T-cell (primary cell): ENCODE measurements at places on chromosomes 16 and 17. TPM values are rescaled to one million over a fixed set of nuclear protein-coding genes. Genes with fewer than 3 reads are reported as not detected.
A peak's percentile ranks its signal among the peaks of the same experiment; 100 is the strongest.

DNA sequence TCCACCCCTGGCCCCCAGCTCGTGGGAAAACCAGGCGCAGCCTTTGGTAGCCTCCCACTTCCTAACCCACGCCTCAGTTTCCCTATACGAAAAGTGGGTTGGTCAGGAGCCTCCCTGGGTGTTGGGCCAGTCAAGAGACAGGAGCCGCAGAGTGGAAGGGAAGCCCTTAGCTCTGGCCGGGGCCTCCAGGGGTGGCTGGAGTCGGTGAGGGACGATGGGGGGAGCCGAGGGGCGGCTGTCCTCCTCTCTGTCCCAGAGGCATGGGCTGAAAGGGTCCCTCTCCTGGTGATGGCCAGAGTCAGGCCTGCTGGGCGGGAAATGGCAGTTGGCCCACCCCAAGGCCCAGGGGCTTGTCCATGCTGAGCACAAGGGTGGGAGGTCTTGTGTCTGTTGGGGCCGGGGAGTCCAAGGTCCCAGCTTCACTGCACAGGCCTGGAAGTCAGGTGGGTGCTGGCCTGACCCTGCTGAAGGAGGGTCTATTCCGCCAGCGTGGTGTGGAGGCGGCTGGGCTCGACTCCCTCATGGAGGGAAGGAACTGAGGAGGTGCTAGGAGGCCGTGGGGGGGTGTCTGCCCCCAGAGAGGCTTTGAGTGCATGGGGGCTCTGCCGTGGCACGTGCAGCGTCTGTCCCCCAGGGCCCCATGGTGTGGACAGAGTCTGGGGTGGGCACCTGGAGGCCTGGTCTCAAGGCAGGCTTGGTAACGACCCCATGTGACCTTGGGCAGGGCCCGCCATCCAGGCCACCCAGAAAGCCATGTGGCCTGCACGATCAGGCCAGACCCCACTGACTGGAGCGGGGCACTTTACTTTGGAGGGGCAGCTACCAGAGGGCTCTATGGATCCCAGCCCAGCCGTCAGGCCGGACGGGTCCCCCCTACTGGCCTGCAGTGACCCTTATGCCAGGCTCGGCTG is 1.1 kb downstream of the SLC16A3 start:
- H3K4me1 ChIP-seq, result peaks cover 24% of the 10 kb centered on the region
- H3K27me3 ChIP-seq, result peaks cover 7% of the 10 kb centered on the region
- H3K4me3 ChIP-seq, result peak overlapping the region; percentile 40
- no peak for DNase-seq
- H3K36me3 ChIP-seq, result no peaks in the 10 kb centered on the region

GRCh38 chr17:4301066-4301465 is 37.3 kb upstream of the ANKFY1 start:
- no peaks in the 10 kb centered on the region for H3K27me3 ChIP-seq
- H3K4me1 ChIP-seq, result no peaks in the 10 kb centered on the region
- H3K36me3 ChIP-seq, result peaks cover 37% of the 10 kb centered on the region
- no peak overlapping the region for H3K4me3 ChIP-seq

- H3K36me3 ChIP-seq, result peaks cover 5% of the 10 kb centered on the region
- DNase-seq, result no peak
- H3K27ac ChIP-seq, result no peak overlapping the region
- H3K4me1 ChIP-seq, result no peaks in the 10 kb centered on the region
- H3K4me3 ChIP-seq, result no peak overlapping the region
Measured at GRCh38 chr17:2235792-2236366, 67.7 kb downstream of the SMG6 start.

- DNase-seq, result no peak
- peaks cover 60% of the 10 kb centered on the region for H3K4me1 ChIP-seq
- H3K4me3 ChIP-seq, result peak within 1 kb of the TSS; percentile 81
- no peaks in the 10 kb centered on the region for H3K36me3 ChIP-seq
- no peak within 1 kb of the TSS for H3K27ac ChIP-seq
Measured at GRCh38 chr17:48610282-48611211, at the start of gene HOXB7. TSS of gene HOXB7 (minus strand) at chr17:48611017. CDS start at chr17:48610918, 99 bp downstream.

- H3K27ac ChIP-seq, result no peak overlapping the region
- no peaks in the 10 kb centered on the region for H3K4me1 ChIP-seq
- no peaks in the 10 kb centered on the region for H3K36me3 ChIP-seq
- H3K27me3 ChIP-seq, result no peaks in the 10 kb centered on the region
Measured at GRCh38 chr17:9937241-9937761, 32.2 kb upstream of the RCVRN start.

- no peaks in the 10 kb centered on the region for H3K27me3 ChIP-seq
- DNase-seq, result no peak
- H3K4me1 ChIP-seq, result no peaks in the 10 kb centered on the region
- H3K27ac ChIP-seq, result no peak overlapping the region
- H3K4me3 ChIP-seq, result no peak overlapping the region
Measured at GRCh38 chr17:77217123-77217522, 76.4 kb downstream of the SEC14L1 start.

The TBX21 gene
- total RNA-seq, result 20.8 TPM

- DNase-seq, result no peak
- H3K27me3 ChIP-seq, result no peaks in the 10 kb centered on the region
- H3K4me3 ChIP-seq, result no peak overlapping the region
- H3K4me1 ChIP-seq, result no peaks in the 10 kb centered on the region
- H3K27ac ChIP-seq, result no peak overlapping the region
- no peaks in the 10 kb centered on the region for H3K36me3 ChIP-seq
Measured at GRCh38 chr16:66052745-66053144, 313.7 kb upstream of the CDH5 start.

GRCh38 chr17:40107522-40108174 is 7.3 kb upstream of the NR1D1 start:
- H3K27ac ChIP-seq, result peak overlapping the region; percentile 94
- DNase-seq, result no peak
- H3K4me3 ChIP-seq, result no peak overlapping the region
- H3K36me3 ChIP-seq, result no peaks in the 10 kb centered on the region

DNA sequence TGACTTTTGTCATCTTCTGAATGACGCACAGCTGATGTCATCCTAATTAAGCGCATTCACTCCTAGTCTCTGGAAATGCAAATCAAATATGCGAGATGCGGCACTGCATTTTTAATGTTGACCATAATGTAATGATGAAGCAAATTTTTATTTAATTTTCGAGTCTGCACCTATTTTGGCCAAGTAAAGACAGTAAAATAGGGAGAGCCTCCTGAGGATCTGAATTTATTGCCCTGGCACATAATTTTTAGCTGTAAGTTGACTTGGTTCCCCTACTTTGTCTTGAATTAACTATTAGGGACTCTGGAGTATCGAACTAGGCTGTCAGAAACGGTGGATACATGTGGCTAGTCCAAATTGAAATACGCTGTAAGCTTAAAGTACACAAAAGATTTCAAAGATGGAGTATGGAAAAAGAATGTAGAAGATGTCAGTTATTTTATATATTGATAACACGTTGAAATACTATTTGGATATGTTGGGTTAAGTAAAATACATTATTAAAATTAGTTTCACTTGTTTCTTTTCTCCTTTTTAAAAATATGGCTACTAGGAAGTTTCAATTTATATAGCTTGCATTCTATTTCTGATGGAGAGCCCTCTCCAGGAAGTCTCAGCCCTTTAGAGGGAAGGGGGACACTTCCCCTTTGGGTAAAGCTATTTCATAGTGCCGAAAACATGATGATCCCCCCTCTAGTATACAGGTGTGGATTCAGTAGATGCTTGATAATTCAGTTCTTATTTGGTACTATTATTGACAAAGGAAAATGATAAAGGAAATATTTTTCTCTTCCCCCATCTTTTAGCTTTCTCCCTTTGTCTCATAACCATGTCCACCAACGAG is 991 bp downstream of the KPNA2 start:
- peaks cover 21% of the 10 kb centered on the region for H3K36me3 ChIP-seq
- H3K4me1 ChIP-seq, result peaks cover 7% of the 10 kb centered on the region
- H3K27me3 ChIP-seq, result no peaks in the 10 kb centered on the region
- H3K4me3 ChIP-seq, result peak overlapping the region; percentile 83
- no peak for DNase-seq
- H3K27ac ChIP-seq, result peak overlapping the region; percentile 88

The CCDC144A gene
- total RNA-seq, result 12.3 TPM

- no peaks in the 10 kb centered on the region for H3K27me3 ChIP-seq
- DNase-seq, result peak; percentile 47
- peaks cover 8% of the 10 kb centered on the region for H3K36me3 ChIP-seq
- peak overlapping the region; percentile 67 for H3K27ac ChIP-seq
Measured at GRCh38 chr16:31201582-31202413, 762 bp downstream of the PYCARD start.

The NGFR gene
- 0.40 TPM for total RNA-seq

- no peak overlapping the region for H3K27ac ChIP-seq
- DNase-seq, result no peak
- H3K36me3 ChIP-seq, result peaks cover 7% of the 10 kb centered on the region
- no peaks in the 10 kb centered on the region for H3K27me3 ChIP-seq
Measured at GRCh38 chr16:20897253-20897897, 2.8 kb downstream of the DCUN1D3 start.
